ENCODE measurements at places on chromosomes 1 and 21. TPM values are rescaled to one million over a fixed set of nuclear protein-coding genes. Genes with fewer than 3 reads are reported as not detected.

DNA sequence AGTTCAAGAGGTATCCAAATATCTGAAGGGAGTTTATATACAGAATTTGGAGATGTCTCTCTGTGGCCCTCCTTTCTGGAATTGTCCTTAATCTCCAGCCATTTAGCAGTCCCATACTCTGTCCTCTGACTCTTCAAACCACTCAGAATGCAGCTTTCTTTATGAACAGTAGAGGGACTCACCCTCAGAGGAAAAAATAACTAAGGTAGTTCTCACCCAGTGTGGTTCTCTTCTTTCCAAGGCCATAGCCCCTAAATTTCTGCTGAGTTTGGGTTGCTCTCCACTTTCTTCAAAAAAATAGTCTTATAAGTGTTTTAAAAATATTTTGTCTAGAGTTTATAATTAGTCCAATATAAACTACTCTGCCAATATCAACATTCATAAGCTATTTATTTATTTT is 369.7 kb downstream of the MATN1 start:
- H3K27me3 ChIP-seq: no peaks in the 10 kb centered on the region
- H3K36me3 ChIP-seq: no peaks in the 10 kb centered on the region
- H3K4me1 ChIP-seq: no peaks in the 10 kb centered on the region
- no peak overlapping the region for H3K4me3 ChIP-seq

Gene ANXA9
- not detected for total RNA-seq

GRCh38 chr1:29123053-29123886 is 433 bp downstream of the TMEM200B start:
- peaks cover 30% of the 10 kb centered on the region for H3K4me1 ChIP-seq
- H3K27ac ChIP-seq: peak overlapping the region; percentile 99
- peak; percentile 67 for DNase-seq
- H3K4me3 ChIP-seq: peak overlapping the region; percentile 83

GRCh38 chr1:942864-943533 is 16.1 kb downstream of the NOC2L start:
- H3K27me3 ChIP-seq: peaks cover 12% of the 10 kb centered on the region
- peaks cover 31% of the 10 kb centered on the region for H3K36me3 ChIP-seq
- no peak for DNase-seq
- H3K27ac ChIP-seq: peak overlapping the region; percentile 38

GRCh38 chr1:156009404-156009803 is 11.3 kb downstream of the SSR2 start:
- H3K36me3 ChIP-seq: peaks cover 59% of the 10 kb centered on the region
- no peak overlapping the region for H3K27ac ChIP-seq
- H3K4me3 ChIP-seq: no peak overlapping the region
- no peaks in the 10 kb centered on the region for H3K4me1 ChIP-seq
- no peaks in the 10 kb centered on the region for H3K27me3 ChIP-seq

Gene ADAMTS4
- total RNA-seq: 109 TPM

DNA sequence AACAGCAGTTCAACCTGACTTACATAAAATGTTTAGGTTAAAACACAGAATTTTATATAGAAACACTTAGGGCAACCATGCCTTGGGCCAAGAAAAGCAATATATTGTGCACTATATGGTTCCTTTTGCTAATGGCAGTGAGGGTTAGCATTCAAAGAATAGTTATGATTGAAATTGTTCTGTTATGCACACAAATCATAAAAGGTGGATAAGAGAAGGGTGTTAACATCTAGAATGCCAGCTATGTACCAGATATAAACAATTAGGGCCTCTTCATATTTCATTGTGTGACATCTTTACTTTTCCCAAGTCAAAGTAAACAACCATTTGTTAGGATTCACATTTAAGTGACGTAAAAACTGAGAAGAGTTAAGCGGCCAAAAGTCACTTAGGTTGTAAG is 308.0 kb upstream of the B3GALT2 start:
- H3K27ac ChIP-seq: no peak overlapping the region
- DNase-seq: no peak
- H3K27me3 ChIP-seq: no peaks in the 10 kb centered on the region
- no peaks in the 10 kb centered on the region for H3K36me3 ChIP-seq
- no peaks in the 10 kb centered on the region for H3K4me1 ChIP-seq

GRCh38 chr1:186559601-186560116 is 98.7 kb upstream of the PDC start:
- no peaks in the 10 kb centered on the region for H3K27me3 ChIP-seq
- H3K4me3 ChIP-seq: no peak overlapping the region
- DNase-seq: no peak
- H3K27ac ChIP-seq: no peak overlapping the region
- H3K4me1 ChIP-seq: no peaks in the 10 kb centered on the region

DNA sequence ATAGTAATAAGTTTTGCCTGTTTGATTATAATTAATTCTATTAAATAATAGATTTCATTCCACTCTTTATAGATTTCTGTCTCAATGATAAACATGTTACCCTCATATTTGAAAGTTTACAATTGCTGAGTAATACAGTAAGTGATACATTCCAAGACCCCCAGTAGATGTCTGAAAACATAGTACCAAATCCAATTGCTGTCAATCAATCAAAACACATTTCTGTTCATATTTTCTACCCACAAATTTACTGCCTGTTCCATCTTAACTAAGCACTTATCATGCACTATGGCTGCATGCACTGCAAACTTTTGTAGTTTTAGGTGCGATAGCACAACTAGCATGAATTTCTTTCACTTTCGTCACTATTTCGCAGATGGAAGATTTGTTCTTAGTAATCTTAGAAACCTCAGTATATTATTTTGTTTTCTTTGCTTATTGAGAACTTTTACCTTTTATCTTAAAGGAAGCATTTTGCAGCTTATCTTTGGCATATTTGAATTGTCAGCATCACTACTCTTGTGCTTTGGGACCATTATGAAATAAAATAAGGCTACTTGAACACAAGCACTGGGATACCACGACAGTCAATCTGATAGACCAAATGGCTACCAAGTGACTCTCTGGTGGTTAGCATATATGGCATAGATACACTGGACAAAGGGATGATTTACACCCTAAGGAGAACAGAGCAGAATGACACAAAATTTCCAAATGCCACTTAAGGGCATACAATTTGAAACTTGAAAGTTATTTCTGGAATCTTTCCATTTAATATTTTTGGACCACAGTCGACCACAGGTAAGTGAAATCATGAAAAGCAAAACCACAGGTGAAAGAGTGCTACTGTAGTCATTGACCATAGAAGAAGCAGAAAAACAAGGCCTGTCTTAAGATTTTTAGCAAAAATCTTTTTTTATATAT is 67.6 kb downstream of the RGS13 start:
- H3K4me3 ChIP-seq: no peak overlapping the region
- H3K4me1 ChIP-seq: no peaks in the 10 kb centered on the region
- DNase-seq: no peak
- no peak overlapping the region for H3K27ac ChIP-seq

DNA sequence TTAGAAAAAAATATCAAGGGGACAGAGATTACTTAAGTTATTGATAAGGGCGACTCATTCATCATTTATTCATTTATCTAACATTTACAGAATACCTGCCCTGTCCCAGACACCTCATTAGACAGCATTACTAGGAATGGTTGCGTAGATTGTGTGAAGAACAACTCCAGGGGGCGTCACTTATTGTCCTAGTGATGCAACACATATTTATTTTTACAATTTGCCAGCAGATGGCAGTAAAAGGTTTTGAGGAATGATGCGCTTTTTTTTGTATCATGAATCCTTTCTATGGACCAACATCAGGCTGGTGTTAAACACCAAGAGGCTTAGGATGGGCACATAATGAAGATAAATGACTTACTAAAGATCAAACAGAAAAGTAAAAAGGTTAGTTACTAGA is 5.5 kb downstream of the NCAM2 start:
- DNase-seq: no peak
- H3K36me3 ChIP-seq: no peaks in the 10 kb centered on the region
- H3K4me1 ChIP-seq: no peaks in the 10 kb centered on the region
- H3K27me3 ChIP-seq: no peaks in the 10 kb centered on the region
- H3K4me3 ChIP-seq: no peak overlapping the region

Gene LCE2A
- not detected for total RNA-seq

Gene DOCK7
- 46.0 TPM for total RNA-seq

Gene ZCCHC17
- total RNA-seq: 9.7 TPM

Gene CENPF
- total RNA-seq: 0.53 TPM

- H3K27ac ChIP-seq: no peak overlapping the region
- no peaks in the 10 kb centered on the region for H3K4me1 ChIP-seq
- H3K27me3 ChIP-seq: no peaks in the 10 kb centered on the region
- DNase-seq: no peak
Measured at GRCh38 chr1:172155766-172156165, 264.7 kb upstream of the C1orf105 start.

- peaks cover 10% of the 10 kb centered on the region for H3K4me1 ChIP-seq
- no peak for DNase-seq
- peaks cover 35% of the 10 kb centered on the region for H3K36me3 ChIP-seq
- H3K27ac ChIP-seq: peak overlapping the region; percentile 74
- H3K27me3 ChIP-seq: no peaks in the 10 kb centered on the region
Measured at GRCh38 chr1:150621497-150622302, 7.7 kb downstream of the ENSA start.

DNA sequence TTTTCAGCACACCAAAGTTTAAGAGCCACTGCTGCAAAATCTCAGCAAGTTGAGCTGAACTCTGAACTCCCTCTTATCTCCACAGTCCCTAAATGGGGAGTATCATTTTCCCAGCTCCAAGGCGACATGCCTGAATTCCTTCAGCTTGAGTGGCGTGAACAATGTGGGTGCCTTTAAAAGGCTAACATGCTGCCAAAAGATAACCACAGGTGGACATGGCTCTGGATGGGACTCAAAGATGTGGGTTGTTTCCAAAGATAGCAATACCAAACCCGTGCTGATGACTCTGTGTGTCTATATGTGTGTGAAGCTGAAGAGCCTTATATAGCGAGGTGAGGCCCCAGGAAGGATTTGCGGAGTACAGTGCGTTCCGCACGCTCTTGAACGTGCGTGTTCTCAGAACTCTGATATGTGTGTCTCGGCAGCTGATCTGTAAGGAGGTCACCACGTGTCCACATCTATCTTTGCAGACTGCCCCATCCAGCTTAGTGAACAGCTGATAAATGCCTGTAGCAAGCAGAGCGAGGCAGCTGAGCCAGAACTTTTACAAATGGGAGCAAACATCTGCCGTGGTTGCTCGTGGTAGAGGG is 189.2 kb downstream of the DYRK1A start:
- H3K4me1 ChIP-seq: no peaks in the 10 kb centered on the region
- no peaks in the 10 kb centered on the region for H3K36me3 ChIP-seq
- no peak for DNase-seq

DNA sequence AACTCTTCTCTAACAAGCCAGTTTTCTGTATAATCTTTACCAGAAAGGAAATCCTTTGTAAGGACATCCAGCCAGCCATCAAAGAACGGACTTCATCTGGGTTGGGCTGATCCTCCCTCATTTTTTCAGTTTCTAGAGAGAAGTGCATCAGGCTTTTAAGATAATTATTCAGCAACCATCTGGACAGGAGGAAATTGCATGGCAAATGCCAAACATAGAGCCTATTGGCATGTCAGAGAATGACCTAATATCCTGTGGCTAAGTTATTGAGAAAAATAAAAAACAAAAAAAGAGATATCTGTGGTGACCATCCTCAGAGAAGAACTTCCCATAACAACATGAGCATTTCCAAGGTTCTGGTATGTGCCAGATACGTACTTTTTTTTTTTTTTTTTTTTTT is 74.9 kb upstream of the BEND5 start:
- H3K36me3 ChIP-seq: no peaks in the 10 kb centered on the region
- no peak for DNase-seq
- no peak overlapping the region for H3K4me3 ChIP-seq

Gene FNDC10
- total RNA-seq: 1.8 TPM

DNA sequence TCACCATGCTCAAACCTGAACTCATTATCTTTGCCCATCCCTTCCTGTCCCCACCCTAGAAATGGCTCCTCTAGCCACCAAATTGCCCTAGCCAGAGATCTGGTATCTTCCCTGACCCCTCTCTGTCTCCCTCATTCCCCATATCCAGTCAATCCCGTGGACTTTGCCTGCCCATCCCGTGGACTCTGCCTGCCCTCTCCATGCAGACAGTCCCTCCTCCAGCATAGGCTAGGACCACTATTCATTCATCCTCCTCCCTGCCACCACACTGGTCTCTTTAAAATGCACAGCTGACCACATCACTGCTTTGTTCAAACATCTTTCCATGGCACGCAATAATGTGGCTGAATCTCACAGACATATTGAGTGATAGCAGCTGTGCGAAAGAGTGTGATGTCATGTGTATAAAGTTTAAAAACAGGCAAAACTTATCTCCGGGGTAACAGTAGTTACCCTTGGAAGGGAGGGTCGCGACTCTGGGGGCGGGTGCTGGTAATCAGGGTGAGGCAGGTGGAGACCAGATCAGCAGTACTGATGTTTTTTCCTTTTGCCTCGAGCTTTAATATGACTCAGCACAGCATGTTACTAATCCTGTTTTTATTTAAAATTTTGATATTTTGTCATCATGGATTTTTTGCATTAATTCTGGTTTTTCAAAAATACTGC is 4.8 kb upstream of the SLC2A1 start:
- H3K4me3 ChIP-seq: no peak overlapping the region
- H3K27me3 ChIP-seq: no peaks in the 10 kb centered on the region
- peaks cover 16% of the 10 kb centered on the region for H3K4me1 ChIP-seq
- H3K36me3 ChIP-seq: no peaks in the 10 kb centered on the region
- no peak for DNase-seq
- H3K27ac ChIP-seq: peak overlapping the region; percentile 97

Measured in ascending aorta (tissue), 2 donors.